Ovary (tissue), 10 donors: ENCODE measurements at places on chromosomes 11 and 22. TPM values are rescaled to one million over a fixed set of nuclear protein-coding genes. Genes with fewer than 3 reads are reported as not detected.

Gene CBX6
- total RNA-seq, result 120 TPM

Gene GLB1L2
- total RNA-seq, result 11.2 TPM

Gene ANO9
- 1.2 TPM for total RNA-seq

Gene ALDH3B1
- 6.4 TPM for total RNA-seq

Gene OR8D4
- 0.08 TPM for total RNA-seq

Gene TTC36
- total RNA-seq, result not detected

DNA sequence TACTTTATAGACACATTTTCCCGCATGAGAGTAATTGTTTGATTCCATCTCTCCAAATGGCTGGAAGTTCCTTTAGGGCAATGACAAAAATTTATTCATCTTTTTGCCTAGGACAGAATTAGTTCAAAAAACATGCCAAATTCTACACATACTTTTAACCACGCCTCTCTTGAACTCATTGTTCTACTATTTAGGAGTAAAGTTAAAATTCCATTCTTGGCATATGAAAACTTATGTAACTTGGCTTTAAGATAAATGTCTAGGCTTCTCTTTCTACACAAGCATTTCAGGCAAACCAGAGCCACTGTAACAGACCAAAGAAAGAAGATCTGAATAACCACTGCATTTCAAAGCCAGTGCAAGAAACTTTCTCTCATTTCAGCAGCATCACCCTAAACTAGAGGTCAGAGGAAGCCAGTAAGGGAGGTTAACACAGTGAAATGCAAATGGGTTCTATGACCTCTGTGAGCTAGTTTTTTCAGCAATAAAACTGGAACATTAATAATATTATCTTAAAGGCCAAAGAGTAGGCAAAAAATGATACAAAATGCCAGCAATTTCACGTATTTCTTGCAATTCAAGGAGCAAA lies 73.0 kb downstream of the RSF1 start:
- peaks cover 4% of the 10 kb centered on the region for H3K4me1 ChIP-seq
- no peak for DNase-seq
- H3K27me3 ChIP-seq, result no peaks in the 10 kb centered on the region
- H3K36me3 ChIP-seq, result no peaks in the 10 kb centered on the region

DNA sequence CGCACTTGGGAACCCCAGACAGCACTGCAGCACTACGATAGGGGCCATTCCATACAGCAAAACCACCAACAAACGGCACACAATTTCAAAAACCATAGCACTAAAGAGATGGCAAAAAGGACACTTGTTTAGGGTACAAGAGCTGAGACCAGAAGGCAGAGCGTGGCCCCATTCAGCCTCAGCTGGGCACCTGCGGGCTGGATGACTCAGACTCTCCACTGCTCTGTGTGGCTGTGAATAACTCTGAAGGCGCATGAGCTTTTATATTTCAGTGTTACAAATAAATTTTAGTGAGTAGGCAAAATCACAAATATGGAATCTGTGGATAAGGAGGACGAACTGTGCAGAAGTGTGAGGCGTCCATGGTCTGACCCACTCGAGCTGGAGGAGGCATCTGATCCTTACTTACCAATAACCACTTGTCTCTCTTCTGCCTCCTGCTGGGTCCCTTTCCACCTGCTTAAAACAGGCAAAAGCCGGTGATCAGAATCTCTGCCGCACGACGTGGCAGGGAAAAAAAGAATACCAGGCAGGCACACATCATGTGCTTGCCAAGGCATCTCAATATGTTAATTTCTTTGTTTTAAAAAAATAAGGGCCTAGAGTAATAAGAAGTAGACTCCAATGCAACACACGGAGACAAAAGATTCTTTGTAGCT lies 325.7 kb downstream of the SHANK2 start:
- H3K4me1 ChIP-seq, result no peaks in the 10 kb centered on the region
- no peaks in the 10 kb centered on the region for H3K36me3 ChIP-seq
- DNase-seq, result no peak
- no peak overlapping the region for H3K27ac ChIP-seq
- H3K4me3 ChIP-seq, result no peak overlapping the region

DNA sequence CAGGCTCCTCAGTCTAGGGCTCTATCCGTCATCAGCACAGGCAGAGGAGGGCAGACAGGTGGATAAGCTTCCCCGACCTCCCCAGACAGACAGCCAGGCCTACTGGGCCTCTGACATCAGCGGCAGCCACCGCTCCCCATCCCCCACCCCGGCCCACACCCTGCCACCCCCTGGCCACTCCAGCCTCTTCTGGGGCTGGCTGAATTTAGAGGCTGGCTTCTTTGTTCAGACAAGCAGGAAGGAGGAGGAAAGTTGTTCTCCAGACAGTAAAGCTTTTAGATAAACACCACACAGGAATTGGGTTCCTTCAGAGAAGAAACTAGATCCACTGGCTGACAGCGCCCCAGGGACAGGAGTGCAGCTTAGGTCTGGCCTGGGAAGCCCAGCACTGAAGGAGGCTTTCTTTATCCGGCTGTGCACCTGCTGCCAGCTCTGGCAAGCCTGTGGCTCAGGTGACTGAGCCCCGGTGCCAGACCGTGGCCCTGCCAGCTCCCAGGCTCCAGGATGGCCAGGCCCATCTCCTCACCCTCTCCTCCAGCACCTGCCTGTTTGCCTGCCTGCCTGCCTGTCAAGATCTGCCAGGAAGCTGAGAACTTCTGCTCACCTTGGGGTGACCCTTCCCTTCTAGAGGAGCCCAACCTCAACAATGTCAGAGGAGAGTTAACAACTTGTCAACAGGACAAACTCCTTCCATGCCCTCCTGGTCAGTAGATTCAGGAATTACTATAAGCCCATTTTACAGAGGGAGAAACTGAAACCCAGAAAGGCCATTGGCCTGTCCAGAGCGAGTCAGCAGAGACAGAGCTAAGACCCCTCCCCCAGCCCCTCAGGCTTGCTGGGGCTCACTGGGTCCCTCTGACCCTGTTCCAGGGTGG lies 44.0 kb upstream of the KLHL35 start:
- H3K4me3 ChIP-seq, result no peak overlapping the region
- DNase-seq, result no peak
- H3K27ac ChIP-seq, result no peak overlapping the region

DNA sequence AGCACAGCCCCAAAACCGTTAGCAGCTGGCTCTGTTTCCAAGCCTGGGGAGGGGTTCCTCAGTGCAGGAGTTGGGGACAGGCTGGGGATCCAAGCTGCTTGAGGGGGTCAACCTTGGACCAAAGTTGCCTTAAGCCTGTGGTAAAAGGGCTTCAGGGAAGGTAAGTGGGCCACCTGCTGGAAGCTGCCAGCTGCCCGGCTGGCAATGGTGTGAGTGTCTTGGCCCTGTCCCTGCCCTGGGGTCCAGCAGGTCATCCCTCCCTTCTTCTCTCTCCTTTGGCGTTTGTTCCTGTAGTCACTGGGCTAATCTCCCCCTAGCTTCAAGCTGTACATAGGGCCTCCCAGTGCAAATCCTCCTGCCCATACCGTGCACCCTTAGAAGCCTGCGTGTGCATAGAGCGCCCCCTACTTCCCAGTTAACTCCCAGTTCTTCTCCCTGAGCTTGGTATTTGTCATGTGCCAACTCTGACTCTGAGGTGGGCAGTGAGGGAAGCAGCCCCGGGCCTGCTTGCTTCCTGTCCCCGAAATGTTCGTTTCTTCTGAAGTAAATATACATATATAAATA lies 4.4 kb downstream of the TMEM258 start:
- DNase-seq, result no peak
- no peak overlapping the region for H3K27ac ChIP-seq
- H3K36me3 ChIP-seq, result no peaks in the 10 kb centered on the region
- no peak overlapping the region for H3K4me3 ChIP-seq

DNA sequence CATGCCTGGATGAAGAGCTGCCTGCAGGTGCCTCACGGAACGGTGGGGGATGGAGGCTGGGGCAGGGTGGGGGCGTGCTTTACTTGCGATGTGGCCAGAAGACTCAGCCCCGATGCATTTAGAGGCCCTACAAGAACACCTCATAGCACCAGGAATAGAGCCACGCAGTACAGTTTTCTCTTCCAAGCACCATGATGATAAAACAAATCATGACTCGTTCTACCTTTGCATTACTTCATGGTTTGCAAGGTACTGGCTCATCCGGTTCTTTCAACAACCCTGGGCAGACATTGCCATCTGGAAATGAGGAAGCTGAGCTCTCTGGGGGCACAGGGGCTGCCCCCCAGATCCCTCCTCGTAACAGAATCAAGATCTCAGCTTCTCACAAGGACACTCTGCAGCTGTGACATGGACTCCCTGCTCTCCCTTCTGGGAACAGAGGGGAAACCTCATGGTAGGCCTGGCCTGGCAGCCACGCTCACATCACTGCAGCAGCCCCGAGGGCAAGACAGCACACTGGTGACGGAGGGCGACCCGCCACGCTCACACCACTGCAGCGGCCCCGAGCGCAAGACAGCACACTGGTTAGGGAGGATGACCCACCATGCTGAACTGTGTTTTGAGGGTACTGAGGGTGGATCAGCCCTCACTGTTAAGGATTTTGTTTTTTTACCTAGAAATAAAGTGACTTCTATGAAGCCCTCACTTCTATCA lies 46.9 kb downstream of the PHF21B start:
- no peak overlapping the region for H3K4me3 ChIP-seq
- H3K27ac ChIP-seq, result no peak overlapping the region
- no peak for DNase-seq
- H3K36me3 ChIP-seq, result no peaks in the 10 kb centered on the region

DNA sequence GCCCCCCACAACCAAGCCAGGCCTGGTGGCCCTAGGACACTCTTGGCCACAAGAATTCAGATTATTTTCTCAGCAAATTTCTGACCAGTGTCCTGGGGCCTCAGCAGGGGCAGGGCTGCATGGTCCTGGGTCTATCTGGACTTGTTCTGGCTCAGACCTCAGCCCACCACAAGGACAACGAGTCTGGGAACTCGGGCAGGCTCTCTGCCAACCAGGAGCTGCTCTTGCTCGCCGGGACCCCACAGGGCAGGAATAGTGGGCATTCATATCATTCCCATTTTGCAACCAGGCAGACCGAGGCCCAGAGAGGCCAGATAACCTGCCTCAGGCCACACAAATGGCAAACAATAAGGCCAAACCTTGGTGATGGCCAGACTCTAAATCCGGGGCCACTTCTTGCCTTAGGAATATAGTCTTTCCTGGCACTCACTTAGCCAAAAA lies 75.4 kb upstream of the WNT7B start:
- peak overlapping the region; percentile 87 for H3K4me3 ChIP-seq
- peak overlapping the region; percentile 95 for H3K27ac ChIP-seq
- peaks cover 25% of the 10 kb centered on the region for H3K4me1 ChIP-seq
- no peaks in the 10 kb centered on the region for H3K36me3 ChIP-seq

DNA sequence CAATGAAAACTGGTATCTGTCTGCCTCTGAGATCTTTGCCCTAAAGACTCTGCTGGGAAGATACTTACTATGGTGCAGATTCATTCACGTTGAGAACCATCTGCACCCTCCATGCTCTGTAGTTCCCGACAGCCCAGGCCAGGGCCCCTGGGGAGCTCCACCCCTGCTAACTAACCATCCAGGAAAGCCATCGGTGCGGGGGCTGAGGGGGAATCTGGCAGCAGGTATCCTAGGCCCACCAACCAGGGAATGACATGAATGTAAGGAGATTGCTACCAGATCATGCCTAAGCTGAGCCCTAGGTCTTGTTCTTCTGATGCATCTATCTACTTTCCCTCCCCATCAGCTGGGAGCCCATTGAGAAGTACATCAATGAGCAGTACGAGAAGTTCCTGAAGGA lies 11.3 kb upstream of the WBP2NL start:
- H3K27ac ChIP-seq, result no peak overlapping the region
- no peaks in the 10 kb centered on the region for H3K36me3 ChIP-seq
- no peak for DNase-seq
- H3K4me1 ChIP-seq, result no peaks in the 10 kb centered on the region

- H3K4me1 ChIP-seq, result no peaks in the 10 kb centered on the region
- no peaks in the 10 kb centered on the region for H3K27me3 ChIP-seq
- H3K36me3 ChIP-seq, result no peaks in the 10 kb centered on the region
- H3K27ac ChIP-seq, result no peak overlapping the region
Observed at GRCh38 chr11:125072961-125073590, 10.0 kb downstream of the SLC37A2 start.

DNA sequence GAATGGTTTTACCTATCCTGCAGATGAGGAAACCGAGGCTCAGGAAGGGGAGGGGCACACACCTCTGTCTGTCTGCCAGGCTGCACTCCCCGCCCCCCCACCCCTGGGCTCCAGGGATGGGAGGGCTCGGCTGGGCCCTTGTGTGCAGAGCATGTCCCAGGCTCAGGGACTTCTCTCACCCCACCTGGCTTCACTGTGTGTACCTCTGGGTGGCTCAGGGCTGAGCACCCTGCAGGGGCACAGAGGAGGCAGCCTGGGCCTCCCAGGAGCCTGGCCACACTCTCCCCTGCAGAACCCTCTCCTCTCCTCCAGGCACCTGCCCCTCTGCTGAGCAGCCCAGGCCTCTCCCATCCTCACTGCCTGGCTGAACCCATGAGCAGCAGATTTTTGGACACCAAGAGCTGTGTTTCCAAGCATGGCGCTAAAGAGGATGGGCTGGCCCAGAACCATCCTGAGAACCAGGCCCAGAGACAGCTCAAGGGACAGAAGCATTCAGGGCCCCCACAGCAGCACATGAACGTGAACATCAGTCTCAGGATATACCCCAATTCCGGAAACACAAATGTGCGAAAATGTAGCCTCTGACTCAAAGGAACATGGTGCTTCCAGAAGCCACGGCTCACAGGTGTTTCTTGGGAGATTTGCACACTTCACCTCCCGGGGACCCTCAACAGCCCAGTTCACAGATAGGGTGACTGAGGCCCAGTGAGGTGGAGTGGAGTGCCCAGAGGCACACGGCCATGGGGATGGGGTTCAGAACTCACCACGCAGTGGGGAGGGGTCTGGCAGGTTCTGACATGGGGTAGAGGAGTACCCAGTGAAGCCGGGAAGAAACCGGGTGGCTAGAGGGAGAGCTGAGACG lies 10.5 kb downstream of the EMID1 start:
- no peaks in the 10 kb centered on the region for H3K4me1 ChIP-seq
- H3K36me3 ChIP-seq, result no peaks in the 10 kb centered on the region
- no peak overlapping the region for H3K4me3 ChIP-seq
- H3K27me3 ChIP-seq, result no peaks in the 10 kb centered on the region

DNA sequence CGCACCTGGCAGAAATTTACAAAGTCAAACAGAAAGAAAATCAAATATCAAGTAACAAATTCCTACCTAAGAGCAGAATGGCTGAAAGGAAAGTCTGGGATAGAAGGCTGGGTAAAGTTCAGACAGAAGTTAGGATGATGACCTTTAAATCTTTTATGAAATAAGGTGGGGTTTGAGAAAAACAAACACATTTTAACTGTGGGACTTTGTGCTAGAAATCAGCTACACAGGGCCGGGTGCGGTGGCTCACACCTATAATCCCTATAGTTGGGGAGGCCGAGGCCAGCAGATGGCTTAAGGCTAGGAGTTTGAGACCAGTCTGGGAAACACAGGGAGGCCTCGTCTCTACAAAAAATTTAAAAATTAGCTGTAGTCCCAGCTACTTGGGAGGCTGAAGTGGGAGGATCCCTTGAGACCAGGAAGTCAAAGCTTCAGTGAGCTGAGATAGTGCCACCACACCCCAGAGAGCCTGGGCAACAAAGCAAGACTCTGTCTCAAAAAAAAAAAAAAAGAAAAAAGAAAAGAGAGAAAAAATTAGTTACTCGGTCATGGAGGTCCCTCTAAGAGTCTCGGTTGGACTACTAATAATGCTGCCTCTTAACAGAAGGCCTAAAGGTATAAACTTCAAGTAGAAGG lies 119.7 kb upstream of the BID start:
- no peaks in the 10 kb centered on the region for H3K4me1 ChIP-seq
- no peak overlapping the region for H3K4me3 ChIP-seq
- no peaks in the 10 kb centered on the region for H3K27me3 ChIP-seq
